ENCODE measurements at places on chromosomes 12 and 14.

- DNase-seq, result no peak
Observed at GRCh38 chr12:68673788-68674187, 13.0 kb upstream of the NUP107 start.

- DNase-seq, result no peak
Observed at GRCh38 chr14:42541535-42542001, 934.9 kb downstream of the LRFN5 start.

GRCh38 chr14:90213099-90213748 lies 43.1 kb upstream of the PSMC1 start:
- DNase-seq, result no peak

- no peak for DNase-seq
Observed at GRCh38 chr12:106595268-106595667, 12.5 kb downstream of the RFX4 start.

- no peak for DNase-seq
Observed at GRCh38 chr14:61501714-61502458, 180.5 kb downstream of the PRKCH start.

- no peak for DNase-seq
Observed at GRCh38 chr14:94819531-94819930, 49.6 kb upstream of the GSC start.

GRCh38 chr12:95859947-95860850 lies 1.4 kb downstream of the SNRPF start:
- DNase-seq, result no peak

DNA sequence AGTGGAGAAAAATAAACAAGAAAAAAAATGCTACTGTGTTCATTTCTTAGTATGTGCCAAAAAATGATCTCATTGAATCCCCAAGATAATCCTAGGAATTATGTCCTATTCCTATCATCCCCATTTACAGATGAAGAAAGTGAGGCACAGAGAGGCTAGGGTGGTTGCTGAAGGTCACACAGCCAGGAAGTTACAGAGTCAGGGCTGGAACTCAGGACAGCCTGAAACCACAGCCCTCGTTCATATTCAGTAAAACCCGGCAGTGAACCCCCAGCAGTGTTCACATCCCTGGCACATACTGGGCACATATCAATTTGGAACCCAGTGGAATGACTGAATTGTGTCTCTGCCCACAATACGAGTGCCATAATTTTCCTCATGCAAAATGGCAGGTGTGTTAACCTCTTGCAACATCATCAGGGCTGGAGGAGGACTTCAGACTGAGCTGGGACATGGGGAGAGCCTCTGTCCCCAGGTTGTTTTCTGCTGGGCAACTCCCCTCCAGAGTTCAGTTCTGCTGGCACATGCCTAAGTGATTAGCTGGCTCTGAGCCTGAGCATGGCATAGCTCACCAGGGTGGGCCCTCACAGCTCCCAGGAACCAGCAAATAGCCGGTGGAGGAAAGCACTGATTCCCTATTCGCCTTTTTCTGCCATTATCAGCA lies 2.0 kb upstream of the PPP1CC start:
- DNase-seq, result peak; percentile 30

- DNase-seq, result no peak
Observed at GRCh38 chr12:19223018-19223417, 93.5 kb downstream of the PLEKHA5 start.

- no peak for DNase-seq
Observed at GRCh38 chr14:73729556-73730265, 15.5 kb upstream of the PNMA1 start.

GRCh38 chr12:2139651-2140050 lies 86.9 kb downstream of the CACNA1C start:
- DNase-seq, result no peak

DNA sequence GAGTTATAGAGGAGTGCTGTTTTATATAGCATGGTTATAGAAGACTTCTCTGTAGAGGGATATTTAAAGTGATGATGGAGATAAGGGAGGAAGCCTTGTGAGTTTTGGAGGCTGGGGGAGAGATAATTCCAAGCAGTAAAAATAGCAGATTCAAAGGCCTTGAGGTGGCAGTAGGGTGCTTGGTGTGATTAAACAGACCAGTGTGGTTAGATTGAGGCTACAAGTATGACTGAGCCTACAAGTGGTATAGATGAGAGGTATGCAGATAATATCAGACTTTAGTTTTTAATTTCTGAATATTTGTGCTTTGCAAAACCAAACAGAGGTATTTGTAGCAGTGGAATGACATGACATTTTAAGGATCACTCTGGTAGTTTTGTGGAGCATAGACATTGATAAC lies 20.3 kb downstream of the FANCM start:
- no peak for DNase-seq

- DNase-seq, result no peak
Observed at GRCh38 chr12:119476951-119477350, 116.6 kb upstream of the TMEM233 start.

DNA sequence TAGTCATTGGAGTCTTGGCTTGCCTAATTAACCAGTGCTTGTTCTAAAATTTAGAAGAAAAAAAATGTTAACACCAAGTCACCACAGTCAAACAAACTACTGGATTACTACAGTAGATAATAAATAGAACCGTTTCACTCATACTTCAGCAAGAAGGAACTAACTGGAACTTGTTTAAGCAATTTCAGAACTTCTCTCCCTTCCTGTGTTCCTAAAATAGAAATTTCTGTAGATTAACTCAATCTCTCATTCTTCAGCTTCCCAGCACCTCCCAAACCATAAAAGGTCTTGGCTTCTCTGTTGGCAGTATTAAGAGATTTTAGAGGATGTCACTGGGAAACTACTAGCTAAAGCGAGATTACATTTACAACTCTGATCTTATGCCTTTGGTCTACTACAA lies 18.6 kb downstream of the GNS start:
- no peak for DNase-seq

DNA sequence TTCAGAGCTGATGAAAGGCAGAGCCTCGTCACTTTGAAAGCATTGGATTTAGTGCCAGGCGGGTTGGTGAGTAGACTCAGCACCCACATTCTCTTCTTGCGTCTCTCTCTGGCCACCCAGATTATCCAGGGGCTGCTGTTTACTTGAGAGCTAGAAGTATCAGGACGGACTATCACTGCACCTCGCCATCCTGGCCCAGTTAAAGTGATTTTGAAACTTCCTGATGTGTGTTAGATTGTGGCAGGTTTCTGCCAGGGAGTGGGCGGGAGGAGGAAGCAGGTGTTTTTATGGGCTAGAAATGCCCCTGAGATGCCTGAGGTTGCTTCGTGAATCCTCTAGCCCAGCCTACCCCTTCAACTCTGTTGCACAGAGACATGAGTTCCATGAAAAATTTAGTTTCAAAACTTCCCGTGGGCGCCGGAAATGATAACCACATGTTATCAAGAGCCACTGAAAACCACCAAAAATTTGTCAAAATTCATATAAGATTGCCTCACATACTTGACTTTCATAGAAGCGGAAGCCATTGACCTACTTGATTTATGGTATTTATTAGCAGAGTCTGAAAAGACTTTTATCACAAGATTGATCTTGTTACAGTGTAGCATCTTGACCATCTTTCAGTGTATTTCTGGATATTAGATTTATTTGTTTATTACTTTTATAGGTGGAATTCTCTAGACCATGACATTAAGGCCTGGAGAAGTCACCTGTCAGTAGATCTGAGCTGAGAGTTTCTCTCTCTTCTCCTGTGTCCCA lies 466.0 kb downstream of the RAD51B start:
- DNase-seq, result no peak

- no peak for DNase-seq
Observed at GRCh38 chr12:49707812-49708147, 575 bp upstream of the FMNL3 start.

DNA sequence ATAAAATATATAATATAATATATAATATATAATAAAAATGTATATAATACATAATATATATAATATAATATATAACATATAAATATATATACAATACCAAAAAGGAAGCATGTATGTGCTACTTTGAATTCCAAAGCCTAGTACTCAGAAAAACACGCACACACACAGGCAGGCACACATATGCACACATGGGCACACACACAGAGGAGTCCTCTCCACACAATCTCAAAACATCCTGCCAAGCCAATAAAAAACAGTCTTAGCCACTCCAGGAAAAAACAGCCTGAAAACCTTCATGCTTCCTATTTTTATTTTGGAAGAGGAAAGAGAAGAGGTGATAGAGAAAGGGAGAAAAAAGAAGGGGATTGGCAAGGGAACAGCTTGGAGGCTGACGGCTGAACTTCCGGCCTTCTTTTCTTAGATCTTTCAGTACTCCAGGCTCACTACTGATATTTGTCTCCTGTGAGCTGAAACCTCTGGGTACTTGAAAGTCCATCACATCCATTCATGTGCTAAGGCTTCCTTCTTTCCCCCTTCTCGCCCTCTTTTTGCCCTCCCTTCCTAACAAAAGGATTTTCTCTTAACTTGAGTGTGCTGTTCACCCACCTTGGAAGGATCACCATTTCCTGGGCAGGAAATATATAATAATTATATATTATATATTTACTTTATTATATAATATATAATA lies 394.2 kb downstream of the NUAK1 start:
- DNase-seq, result no peak

DNA sequence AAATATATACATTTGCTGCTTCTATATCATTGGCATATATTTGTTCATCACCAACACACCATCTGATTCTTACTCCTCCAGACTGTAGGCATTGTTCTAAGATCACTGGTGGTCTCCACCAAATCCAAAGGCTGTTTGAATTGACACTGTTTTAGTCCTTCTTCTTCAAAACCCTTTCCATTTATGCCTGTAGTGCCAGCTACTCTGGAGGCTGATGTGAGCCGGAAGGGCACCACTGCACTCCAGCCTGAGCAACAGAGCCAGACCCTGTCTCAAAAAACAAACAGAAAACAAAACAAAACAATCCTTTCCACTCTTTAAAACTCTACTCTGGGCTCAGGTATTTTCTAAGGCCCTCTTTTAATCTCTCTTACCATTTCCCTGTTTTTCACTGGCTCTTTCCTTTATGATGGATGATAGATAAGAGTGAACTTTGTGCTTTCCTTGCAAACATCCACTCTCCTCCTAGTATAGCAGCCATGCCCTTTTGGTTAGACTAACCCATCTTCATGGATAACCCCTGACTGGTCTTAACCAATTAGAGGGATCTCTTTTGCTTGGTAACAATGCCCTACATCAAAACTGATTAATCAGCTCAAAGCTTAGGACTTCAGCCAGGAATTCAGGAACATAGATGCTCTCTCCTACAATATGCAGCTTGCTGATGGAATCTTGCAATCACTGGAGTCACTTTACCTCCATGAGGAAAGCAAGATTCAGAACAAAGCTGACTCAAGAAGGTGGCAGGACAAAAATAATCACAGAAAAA lies 24.9 kb downstream of the SPTSSA start:
- DNase-seq, result peak; percentile 19

GRCh38 chr12:28958553-28959195 lies 190.4 kb upstream of the FAR2 start:
- DNase-seq, result no peak

DNA sequence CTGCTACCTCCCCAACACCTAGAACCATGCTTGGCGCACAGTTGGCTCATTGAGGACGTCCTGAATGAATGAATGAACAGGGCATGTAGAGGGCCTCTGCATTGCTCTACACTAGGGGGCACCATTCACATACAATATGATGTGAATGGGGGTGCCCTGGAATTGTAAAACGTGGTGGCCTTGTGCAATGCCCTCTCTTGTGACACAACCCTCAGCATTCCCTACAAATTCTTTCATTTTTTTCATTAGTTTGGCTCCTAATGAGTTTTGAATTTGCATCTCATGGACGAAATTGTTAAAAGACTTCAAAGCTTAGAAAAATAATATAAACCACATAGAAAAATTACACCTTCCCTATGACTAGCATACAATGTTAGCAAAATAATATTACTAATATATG lies 2.3 kb upstream of the DIO2 start:
- DNase-seq, result peak; percentile 61

DNA sequence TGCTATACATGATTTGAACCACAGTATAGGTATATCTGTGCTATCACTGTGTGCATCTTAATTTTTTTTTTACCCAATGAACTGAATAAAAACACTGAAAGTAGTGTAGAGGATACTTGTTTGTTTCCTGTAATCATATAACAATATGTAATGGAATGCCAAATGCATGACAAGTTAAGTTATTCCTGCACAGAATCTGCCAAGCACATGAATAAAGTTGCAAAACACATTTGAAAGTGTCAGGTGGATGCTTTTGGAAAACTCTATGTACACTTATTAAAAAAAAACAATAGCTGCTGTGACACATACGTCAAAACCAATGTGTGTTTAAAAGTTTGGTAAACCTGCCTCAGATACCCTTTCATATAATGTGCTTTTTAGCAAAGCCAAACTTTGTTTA lies 1638.1 kb upstream of the SEL1L start:
- no peak for DNase-seq

DNA sequence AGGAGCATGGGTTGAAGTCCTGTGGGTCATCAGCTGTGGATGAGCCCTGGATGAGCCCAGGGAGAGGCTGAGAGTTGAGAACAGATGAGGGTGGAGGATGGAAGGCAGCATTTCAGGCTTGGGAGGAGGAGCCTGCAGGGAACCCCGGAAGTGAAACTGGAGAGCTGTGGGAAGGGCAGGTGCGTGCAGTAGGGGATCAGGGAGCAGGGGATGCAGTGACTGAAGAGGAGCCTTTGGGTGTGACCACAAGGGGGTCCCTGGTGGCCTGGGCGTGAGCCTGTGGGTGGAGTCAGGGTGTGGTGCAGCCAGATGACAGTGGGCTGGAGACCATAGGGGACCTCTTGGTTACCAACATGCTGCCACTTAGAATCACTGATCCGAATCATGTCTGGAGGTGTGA lies 115.5 kb downstream of the PAPOLA start:
- no peak for DNase-seq

DNA sequence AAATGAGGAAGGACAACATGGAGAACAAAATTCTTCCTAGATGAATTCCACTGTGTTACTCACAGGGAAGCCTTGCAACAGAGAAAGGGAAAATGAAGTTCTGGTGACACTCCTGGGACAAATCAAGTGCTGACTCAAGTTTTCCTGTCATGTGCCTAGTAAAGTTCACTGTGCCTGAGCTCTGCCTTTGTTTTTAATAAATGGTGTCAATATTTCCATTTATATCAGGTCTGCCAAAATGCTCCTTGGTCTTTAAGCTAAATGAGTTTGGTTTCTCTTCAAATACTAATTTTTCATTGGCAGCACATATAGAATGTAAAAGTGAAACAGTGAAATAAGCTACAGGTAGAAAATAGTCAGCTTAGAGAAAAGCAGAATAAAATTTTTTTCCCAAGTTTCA lies 33.0 kb downstream of the HIGD1C start:
- peak; percentile 74 for DNase-seq

GRCh38 chr14:101123618-101124510 lies 220.3 kb upstream of the RTL1 start:
- DNase-seq, result no peak

Data from hepatocyte (in vitro differentiated cells).